ENCODE measurements at places on chromosomes 1 and 21.

GRCh38 chr1:205041998-205042910 is 758 bp upstream of the CNTN2 start:
- no peak for DNase-seq

- DNase-seq = no peak
Observed at GRCh38 chr1:2352897-2353550, 38.3 kb downstream of the MORN1 start.

GRCh38 chr1:30920827-30921226 is 12.3 kb upstream of the SDC3 start:
- DNase-seq = no peak

GRCh38 chr21:26776310-26777021 is 68.7 kb downstream of the ADAMTS1 start:
- DNase-seq = no peak

GRCh38 chr1:223339861-223340260 is 24.1 kb downstream of the SUSD4 start:
- DNase-seq = no peak

GRCh38 chr21:34869545-34869944 is 179.6 kb downstream of the RUNX1 start:
- DNase-seq = no peak

DNA sequence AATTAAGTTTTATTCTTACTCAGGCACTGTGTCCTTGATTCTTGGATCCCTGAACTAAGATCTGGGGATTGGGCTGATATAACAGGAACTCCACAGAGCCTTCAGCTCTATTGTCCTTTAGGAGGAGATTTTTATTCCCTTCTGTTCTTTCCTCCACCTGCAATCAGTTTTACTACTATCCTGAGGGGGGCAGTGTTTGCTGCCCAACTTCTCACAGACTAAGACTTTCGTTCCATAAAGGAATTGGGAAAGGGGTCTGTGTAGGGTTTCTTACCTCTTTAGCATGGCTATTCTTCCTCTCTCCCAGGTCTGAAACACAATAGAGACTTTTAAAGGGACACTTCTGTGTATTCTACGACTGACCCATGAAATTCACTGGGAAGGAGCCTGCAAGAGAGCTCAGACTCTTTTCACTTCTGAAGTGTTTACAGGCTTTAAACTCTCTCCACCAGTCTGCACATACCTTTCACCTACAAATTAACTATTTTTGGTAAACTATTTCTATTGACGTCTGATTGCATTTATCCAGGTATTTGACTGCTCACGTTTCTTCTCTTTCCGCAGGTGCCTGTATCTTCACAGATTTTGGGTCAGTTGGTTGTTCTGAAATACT is 103.3 kb upstream of the DEPDC1 start:
- no peak for DNase-seq

DNA sequence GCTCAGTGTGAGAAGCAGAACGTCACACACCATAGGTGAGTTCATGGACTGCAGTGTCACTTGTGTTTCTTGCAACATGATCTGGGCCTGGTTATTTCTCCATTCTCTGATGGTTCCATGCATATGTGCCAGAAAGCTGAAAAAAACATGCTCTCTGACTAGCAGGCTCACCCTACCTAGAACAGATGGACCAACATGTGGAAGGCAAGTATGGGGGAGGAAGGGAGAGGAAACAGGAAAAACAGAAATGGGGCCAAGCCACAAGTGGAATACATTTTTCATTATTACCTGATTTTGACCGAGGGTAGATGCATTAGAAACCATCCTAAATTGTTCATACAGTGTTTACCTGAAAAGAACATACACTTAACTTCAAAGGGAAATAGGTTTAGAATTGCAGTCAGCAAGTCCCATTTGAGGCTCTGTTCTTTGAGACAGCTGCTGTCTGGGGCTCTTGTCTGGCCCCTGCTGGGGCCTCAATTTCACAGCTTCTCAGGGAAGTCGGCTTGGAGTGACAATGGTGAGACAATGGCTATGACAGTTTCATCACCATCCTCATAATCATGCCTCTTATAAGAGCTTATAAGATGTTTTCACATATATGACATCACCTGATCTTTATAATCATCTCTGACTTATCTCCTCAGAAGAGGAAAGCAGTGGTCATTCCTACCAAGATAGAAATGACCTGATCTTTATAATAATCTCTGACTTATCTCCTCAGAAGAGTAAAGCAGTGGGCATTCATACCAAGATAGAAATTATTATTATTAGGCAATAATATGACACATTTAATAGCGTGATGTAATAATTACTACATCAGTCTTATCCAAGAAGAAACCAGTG is 327.3 kb downstream of the SIPA1L2 start:
- no peak for DNase-seq

DNA sequence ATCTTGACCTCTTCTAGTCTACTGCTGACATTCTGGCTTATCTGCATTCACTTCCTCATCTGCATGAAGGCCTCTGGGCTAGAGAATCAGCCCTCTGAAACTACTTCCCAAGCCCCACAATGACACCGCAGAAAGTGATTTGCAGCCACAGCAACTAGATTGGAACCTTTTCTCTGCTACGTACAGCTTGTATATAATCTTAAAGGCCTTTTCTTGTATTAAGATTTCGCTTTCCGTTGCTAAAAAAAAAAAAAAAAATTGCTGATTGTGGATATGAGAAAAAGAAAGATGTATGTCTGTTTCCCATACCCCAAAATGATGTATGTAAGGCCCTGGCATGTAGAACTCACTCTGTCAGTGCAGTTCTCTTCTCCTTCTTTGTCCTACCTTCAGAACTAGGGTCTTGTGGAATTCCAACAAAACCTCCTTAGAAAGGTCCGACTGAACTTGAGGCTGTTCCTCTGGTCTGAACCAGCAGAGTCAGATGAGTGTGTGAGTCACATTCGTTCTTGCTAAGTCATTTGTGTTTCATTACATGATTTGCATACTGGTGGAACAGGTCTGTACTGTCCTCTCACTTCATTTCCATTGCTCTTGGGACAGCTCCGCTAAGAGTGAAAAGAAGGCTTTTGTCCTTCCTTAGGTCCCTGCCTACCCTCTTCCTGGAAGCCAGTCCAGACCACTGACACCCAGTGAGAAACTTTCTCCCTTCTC is 62.7 kb downstream of the PLPP3 start:
- DNase-seq = no peak

DNA sequence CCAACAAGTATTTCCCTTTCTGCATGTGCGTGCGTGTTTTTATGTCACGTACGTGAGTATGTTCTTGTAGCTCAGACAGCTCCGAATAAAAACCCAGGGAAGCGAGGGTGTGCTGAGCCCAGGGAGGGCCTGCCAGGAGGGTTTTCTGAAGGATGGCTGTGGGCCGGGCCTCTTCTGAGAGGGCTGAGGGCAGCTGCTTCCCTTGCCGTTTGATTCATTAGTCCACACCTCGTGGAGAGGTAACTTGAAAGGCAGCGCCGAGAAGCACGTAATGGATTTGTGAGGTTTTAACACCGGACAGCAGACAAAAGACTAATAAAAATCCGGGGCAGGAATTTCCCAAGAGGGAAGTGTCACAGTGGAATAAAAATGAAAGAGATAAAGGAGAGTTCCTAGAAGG is 29.5 kb downstream of the CD247 start:
- no peak for DNase-seq

DNA sequence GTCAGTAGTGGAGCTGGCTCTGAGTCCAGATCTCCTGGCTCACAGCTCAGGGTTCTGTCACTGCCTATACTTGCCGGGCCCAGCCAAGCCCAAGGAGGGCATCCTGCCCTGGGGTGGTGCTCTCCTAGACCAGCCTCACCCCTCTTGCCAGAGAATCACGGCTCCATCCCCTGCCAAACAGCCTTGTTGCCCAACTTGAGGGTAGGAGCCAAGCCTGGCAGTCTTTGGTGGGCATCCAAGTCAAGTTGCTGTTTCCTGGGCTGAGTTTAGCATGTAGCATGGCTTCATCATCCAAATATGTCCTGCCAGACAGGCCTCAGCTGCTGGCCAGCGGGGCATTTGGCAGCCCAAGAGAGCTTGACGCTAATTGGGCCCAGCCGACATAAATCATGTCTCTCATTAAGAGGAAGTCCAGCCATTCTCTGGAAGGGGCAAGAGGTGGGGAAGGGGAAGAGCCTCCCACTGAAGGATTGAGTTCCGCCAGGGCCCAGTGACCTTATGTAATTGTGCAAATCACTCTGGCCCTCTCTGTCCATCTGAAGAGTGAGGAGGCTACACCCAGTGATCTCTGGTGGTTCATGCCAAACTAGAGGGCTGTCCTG is 22.6 kb upstream of the TRABD2B start:
- DNase-seq = no peak

DNA sequence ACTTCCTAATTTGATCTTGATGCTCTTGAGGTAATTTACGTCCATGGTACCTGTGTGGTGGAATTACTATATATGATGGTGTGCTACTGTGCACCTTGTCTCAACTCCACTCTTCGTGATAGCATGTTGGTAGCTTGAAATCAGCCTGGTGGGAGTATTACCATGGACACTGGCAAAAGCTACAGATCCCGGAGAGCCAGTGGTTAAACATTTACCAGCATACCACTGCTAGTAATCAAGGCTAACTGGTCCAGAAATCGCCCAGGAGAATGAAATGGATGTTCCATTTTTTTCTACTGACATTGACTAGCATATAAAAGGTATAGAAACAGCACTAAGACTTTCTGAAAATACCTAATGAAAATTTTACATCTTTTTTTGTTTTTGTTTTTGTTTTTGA is 30.6 kb downstream of the ELK4 start:
- DNase-seq = no peak
